CD4-positive, alpha-beta T cell treated with Interferon gamma for 1 hour (primary cell): ENCODE measurements at places on chromosomes 1 and 21.
A peak's percentile ranks its signal among the peaks of the same experiment; 100 is the strongest.

DNA sequence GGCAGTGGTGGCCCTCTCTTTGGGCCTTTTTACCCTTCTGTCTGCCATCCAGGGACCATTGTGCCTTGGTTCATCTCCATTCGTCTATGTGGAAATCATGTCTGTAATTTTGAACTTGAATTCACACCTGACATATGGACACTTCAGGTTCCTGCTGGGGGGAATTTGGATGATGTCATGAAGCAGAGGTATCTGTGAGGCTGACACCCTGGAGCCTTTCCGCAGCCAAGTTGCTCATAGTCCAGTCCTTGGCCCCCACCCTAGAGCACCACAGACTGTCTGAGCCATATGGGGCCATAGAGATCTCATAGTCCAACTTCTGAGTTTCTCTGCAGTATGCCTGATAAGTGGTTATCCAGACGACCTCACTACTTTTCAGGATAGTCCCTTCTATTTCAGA lies 147.7 kb upstream of the CACNA1E start:
- DNase-seq = no peak

DNA sequence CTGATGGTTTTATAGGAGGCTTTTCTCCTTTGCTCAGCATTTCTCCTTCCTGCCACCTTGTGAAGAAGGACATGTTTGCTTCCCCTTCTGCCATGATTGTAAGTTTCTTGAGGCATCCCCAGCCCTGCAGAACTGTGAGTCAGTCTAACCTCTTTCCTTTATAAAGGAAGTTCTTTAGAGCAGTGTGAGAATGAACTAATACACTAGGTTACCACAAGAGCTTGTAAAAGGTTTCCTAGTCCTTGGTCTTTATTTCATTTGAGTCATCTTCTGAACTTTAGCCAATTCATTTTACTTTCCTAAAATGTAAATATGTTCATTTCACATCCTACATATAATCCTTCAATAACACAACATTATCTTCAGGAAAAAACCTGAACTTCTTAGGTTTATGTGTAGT lies 365.3 kb downstream of the HHIPL2 start:
- no peak for DNase-seq

- no peak for DNase-seq
Observed at GRCh38 chr1:54016343-54017282, 1.4 kb downstream of the LDLRAD1 start.

GRCh38 chr1:209531549-209531948 lies 52.0 kb upstream of the CAMK1G start:
- no peak for DNase-seq

DNA sequence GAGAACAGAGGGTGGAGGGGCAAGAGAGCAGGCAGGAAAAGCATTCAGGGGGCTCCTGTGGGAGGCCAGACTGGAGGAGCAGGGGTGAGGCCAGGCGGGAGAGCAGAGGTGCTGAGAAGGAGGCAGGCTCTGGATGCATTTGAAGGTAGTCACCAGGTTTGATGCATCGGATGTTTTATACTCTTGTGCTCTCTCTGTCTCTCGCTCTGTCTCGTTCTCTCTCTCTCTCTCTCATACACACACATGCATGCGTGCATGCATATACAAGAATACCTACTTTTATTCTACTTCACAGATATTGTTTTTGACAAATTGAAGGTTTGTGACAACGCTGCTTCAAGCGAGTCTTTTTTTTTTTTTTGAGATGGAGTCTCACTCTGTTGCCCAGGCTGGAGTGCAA lies 15.0 kb upstream of the ITPKB start:
- DNase-seq = no peak

DNA sequence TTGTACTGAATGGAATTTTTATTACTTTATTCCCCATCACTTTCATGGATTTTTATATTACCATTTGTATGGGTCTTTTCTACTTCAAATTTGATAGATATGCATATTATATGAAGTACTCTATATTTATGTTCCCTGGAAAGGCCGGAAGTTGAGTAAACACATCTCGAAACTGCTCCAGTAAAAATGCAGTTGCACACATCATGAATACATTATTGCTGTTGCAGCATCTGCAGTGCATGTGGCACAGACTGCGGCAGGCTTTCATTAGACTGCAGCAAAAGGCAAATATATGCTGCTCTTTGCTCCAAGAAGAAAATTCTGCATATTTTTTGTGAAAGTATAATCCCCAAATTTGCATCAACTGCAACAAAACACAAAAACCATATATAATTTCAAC lies 48.7 kb upstream of the LRRC7 start:
- no peak for DNase-seq

- DNase-seq = no peak
Observed at GRCh38 chr1:3459940-3460671, 5.6 kb downstream of the ARHGEF16 start.

DNA sequence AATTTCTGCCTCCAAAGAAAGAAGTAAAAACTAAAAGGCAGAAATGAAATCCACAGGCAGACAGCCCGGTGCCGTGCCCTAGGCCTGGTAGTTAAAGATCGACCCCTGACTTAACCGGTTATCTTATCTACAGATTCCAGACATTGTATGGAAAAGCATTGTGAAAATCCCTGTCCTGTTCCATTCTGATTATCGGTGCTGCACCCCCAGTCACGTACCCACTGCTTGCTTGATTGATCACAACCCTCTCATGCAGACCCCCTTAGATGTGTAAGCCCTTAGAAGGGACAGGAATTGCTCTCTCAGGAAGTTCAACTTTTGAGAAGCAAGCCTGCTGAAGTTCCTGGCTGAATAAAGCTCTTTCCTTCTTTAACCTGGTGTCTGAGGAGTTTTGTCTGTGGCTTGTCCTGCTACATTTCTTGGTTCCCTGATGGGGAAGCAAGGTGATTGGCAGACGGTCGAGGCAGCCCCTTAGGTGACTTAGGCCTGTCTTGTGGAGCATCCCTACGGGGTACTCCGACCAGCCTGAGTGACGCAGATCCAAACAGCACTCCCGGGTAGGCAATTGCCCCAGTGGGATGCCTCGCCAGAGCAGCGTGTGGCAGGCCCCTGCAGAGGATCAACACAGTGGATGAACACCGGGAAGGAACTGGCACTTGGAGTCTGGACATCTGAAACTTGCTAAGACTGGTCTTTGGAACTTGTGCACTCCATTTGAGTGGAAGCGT lies 111.2 kb upstream of the PPM1J start:
- DNase-seq = no peak

DNA sequence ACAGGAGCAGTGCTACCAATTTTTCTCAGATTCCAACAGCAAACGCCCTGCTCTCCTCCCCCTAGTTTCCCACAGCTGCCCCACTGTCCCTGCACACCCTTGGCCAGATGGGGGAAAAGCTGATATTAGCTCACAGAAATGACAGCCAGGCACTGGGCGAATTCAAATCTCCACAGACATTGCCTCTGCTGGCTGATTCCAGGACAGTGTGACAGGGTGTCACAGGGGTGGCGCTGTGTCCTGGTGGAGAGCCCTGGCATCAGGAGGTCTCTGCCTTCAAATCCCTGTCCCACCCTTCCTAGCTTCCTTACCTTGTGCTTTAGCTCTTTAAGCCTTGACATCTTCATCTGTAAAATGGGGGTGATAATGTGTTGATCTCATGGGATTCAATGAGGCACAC lies 10.4 kb downstream of the OLIG1 start:
- no peak for DNase-seq

GRCh38 chr1:236020359-236021219 lies 44.3 kb downstream of the NID1 start:
- DNase-seq = no peak

DNA sequence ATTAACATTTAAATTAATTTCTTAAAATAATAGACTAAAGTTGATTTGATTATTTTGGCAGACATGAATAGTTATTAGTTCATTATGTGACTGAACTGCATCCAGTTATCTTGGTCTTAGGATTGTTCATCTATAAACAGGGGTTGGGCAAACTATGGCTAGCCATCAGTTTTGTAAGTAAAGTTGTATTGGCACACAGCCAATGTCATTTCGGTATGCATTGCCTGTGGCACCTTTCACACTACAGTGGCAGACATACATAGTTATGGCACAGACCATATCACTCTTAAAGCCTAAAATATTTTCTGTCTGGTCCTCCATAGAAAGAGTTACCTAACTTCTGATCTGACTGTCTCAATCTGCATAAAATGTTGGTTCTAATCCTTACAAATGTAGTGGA lies 27.2 kb downstream of the ADGRL2 start:
- DNase-seq = no peak

DNA sequence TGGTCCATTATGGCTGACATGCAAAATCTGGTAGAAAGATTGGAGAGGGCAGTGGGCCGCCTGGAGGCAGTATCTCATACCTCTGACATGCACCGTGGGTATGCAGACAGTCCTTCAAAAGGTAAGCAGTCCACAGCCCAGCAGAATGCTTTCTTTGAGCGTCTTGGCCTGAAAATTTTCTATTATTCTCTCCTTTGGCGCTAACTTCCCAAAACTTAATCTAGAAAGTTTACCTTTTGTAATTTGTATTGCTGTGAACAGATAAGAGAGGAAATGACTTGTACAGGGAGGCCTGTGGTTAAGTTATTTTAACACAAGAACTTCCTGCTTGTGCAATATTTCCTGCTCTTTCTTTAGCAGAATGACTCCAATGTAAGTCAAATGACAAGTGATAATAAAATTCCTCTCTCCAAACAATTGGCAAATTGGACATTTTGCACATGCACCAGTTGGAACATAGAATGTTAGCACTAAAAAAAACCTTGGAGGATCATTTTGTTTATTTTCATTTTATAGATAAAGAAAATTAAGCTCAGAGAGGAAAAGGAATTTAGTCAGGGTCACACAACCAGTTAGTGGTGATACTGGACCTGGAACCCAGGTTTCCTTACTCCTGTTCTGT lies 18.9 kb downstream of the CAP1 start:
- DNase-seq = no peak

GRCh38 chr21:45236481-45236880 lies 51.2 kb downstream of the POFUT2 start:
- DNase-seq = no peak

GRCh38 chr1:1470626-1471388 lies 758 bp upstream of the ATAD3B start:
- no peak for DNase-seq

- DNase-seq = no peak
Observed at GRCh38 chr1:153541641-153542590, 1.2 kb upstream of the S100A5 start.

- no peak for DNase-seq
Observed at GRCh38 chr1:79295967-79296366, 289.4 kb upstream of the ADGRL4 start.

- DNase-seq = no peak
Observed at GRCh38 chr1:206895325-206895724, 1.9 kb upstream of the IL24 start.

GRCh38 chr21:41614511-41614910 lies 106.6 kb upstream of the TMPRSS2 start:
- no peak for DNase-seq

DNA sequence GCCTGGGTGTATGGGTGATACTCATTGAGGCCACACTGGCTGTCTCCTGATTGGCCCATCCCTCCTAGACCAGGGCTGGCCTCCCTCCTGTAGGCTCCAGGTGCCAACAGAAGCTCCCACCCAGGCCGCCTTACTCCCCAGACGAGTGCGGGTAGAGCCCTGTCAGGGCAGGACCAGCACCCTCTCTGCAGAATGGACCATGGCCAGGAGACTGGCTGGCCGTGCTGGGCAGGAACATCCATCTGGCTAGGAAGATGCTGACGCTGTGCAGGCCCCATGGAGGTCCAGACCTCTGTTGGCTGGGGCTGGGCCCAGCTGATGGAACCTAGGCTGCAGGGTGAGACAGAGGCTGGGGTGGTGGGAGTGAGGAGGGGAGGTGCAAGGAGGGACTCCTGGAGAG lies 25.0 kb upstream of the EPB41 start:
- DNase-seq = no peak

GRCh38 chr1:14777516-14778506 lies 179.3 kb downstream of the KAZN start:
- peak; percentile 27 for DNase-seq

DNA sequence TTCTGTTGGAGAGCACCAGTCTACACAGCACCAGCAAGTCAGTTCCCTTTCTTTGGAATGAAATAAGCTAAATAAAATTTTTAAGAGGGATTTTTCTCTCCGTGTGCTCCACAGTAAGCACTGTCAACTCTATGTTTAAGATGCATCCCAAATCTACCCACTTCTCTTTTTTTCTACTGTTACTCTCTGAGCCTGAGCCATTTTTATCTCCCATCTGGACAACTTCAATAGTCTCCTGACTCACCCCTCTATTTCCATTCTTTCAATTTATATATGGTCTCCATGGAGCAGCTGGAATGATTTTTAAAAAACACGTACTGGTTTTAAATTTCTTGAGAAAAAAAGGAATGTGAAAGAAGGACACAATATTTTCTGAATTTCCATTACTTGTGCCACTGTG lies 24.7 kb upstream of the CCT8 start:
- DNase-seq = no peak

DNA sequence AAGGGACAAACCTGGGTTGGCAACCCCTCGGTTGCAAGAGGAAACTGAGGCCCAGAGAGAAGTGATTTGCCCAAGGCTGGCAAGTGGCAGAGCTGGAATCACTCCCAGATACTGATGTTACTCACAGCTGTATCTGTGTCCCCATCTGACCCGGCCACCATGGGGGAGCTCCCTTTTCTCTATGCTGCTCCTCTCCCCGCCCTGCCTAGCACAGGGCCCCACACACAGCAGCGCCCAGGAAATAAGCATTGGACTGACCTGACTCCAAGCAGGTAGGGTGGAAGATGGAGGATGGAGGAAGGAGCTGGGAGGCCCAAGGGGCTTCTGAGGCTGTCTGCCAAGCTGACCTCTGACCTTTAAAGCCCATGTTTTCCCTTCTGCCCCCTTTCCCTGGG lies 3.0 kb upstream of the FBLIM1 start:
- no peak for DNase-seq

- DNase-seq = no peak
Observed at GRCh38 chr21:31162827-31163226, 124.6 kb upstream of the KRTAP19-8 start.

- DNase-seq = no peak
Observed at GRCh38 chr1:241129207-241129960, 227.6 kb downstream of the RGS7 start.

DNA sequence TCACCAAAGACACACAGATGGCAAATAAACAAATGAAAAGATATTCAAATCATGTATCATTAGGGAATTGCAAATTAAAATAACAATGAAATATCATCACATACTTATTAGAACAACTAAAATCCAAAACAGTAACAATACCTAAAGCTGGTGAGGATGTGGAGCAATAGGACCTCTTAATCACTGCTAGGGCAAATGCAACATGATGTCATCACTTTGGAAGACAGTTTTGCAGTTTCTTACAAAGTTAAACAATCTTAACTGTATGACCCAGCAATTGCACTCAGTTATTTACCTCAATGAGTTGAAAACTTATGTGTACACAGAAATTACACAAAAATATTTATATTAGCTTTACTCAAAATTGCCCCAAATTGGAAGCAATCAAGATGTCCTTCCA lies 47.3 kb downstream of the SELENOF start:
- no peak for DNase-seq

GRCh38 chr1:1846386-1846918 lies 44.4 kb downstream of the GNB1 start:
- DNase-seq = no peak

GRCh38 chr1:27007909-27008582 lies 4.6 kb downstream of the TENT5B start:
- DNase-seq = no peak
